ENCODE measurements at places on chromosomes 12 and 14.
A peak's percentile ranks its signal among the peaks of the same experiment; 100 is the strongest.

- DNase-seq, result no peak
These were observed 678.4 kb downstream of the MED13L start for GRCh38 chr12:115598871-115599811.

DNA sequence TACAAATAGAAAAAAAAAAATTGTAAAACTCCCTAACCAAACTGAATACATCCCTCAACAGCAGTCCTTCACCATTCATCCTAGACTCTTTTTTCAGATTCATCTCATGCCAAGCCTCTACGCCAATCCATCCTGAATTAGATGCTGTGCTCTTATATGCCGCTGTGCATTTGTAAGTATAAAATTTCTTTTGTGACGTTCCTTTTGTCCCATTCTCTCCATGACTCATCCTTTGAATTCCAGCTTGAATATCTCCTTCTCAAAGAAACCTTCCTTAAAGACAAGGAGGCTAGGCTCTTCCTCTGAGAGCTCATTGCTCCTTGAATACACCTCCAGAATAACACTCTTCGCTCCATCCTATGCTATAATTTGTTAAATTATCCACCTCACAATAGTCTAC, 359.2 kb downstream of the RMST start:
- no peak for DNase-seq

- no peak for DNase-seq
These were observed 123.2 kb downstream of the LMO3 start for GRCh38 chr12:16482726-16483125.

DNA sequence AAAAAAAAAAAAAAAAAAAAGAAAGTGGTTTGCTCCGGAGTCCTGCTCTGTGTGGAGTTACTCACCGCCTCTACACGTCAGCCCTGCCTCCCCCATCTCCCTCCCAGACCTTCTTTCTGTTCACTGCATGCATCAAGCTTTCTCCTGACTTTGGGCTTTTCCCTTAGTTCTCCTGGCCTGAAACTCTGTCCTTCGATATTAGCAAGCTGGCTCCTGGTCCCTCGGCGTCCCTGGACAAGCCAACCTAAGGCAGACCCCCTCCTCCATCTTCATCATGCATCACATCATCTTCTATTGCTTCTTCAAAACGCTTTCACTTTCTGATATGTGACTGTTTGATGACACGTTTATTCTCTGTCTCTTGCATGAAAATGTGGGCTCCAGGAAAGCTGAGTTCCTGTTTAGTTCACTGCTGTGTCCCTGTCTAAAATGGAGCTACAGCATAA, 40.6 kb downstream of the SLC15A4 start:
- no peak for DNase-seq

- DNase-seq, result peak; percentile 64
These were observed at the start of gene TPI1 for GRCh38 chr12:6867413-6868210. TSS of gene TPI1 (plus strand) at chr12:6867531. CDS start at chr12:6867567, 36 bp downstream.

Data from activated CD4-positive, CD25-positive, alpha-beta regulatory T cell (primary cell).